Heart right ventricle (tissue), 16 donors: ENCODE measurements at places on chromosomes 5 and 9.
A peak's percentile ranks its signal among the peaks of the same experiment; 100 is the strongest.

DNA sequence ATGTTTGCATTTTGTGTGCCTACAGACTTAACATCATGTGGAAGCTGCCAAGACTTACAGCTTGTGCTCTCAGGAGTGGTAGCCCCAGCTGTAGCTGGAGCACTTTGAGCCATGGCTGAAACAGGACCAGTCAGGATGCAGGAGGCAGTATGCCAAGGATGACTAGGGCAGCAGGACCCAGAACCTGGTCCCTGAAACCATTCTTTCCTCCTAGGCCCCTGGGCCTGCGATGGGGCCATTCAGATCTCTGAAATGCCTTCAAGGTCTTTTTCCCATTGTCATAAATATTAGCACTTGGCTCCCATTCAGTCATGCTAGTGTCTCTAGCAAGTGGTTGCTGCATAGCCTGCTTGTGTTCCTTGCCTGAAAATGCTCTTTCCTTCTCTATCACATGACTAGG, 29.6 kb upstream of the VLDLR start:
- no peaks in the 10 kb centered on the region for H3K4me1 ChIP-seq
- no peaks in the 10 kb centered on the region for H3K36me3 ChIP-seq
- DNase-seq: no peak
- H3K4me3 ChIP-seq: no peak overlapping the region

- H3K4me1 ChIP-seq: peaks cover 80% of the 10 kb centered on the region
- H3K4me3 ChIP-seq: no peak overlapping the region
- no peak for DNase-seq
- H3K27me3 ChIP-seq: no peaks in the 10 kb centered on the region
- H3K27ac ChIP-seq: peak overlapping the region; percentile 65
Measured at GRCh38 chr5:142814122-142814521, 43.9 kb downstream of the ARHGAP26 start.

- H3K4me3 ChIP-seq: no peak overlapping the region
- no peaks in the 10 kb centered on the region for H3K27me3 ChIP-seq
- no peak overlapping the region for H3K27ac ChIP-seq
- peaks cover 13% of the 10 kb centered on the region for H3K4me1 ChIP-seq
Measured at GRCh38 chr9:124841075-124841821, 12.0 kb upstream of the WDR38 start.

DNA sequence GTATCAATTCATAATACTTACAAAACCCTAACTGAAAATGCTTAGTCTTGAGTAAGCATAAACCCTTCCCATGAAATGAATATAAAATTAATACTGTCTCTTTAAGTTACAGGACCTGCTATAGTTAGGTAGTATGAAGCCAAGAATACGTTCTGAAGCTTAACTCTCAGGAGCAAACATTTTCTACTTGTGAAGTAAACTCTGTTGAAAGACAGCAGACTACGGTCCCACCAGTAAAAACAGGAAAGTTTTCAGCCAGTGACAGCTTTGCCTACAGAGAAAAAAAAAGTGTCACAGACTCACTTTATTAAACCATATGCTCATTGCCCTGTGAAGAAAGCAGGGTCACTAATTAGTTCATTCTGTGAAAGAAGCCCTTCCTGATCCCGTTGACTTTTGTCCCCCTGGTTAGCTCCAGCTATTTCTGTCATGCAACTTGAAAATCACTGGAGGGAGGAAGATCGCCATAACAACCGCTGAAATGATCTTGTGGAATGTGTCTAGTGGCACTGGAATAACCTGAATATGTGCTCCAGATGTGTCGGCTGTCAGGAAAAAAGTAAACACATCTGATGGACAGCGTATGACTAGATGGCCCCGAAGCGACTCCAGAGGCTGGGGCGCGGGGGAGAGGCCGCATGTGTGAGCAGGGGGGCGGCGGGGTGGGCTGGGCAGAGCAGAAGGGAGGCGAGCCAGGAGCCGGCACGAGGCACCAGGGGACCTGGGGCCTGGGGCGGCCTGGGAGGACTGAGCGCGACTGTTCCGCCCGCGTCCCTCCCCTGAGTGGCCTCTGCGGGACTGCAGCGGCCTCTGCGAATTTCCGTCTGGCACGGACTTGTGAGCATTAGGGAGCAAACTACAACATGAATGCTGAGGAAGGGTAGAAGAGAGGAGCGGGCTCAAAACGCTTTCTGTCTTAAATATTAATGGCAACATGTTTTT, 41.9 kb downstream of the BNC2 start:
- no peaks in the 10 kb centered on the region for H3K36me3 ChIP-seq
- H3K27me3 ChIP-seq: no peaks in the 10 kb centered on the region
- H3K4me3 ChIP-seq: peak overlapping the region; percentile 28
- H3K27ac ChIP-seq: no peak overlapping the region
- DNase-seq: peak; percentile 11
- H3K4me1 ChIP-seq: no peaks in the 10 kb centered on the region

- no peak overlapping the region for H3K27ac ChIP-seq
- H3K27me3 ChIP-seq: no peaks in the 10 kb centered on the region
- H3K4me3 ChIP-seq: no peak overlapping the region
- H3K4me1 ChIP-seq: peaks cover 10% of the 10 kb centered on the region
Measured at GRCh38 chr9:107467416-107467815, 22.2 kb downstream of the KLF4 start.
